Stomach (tissue), 19 donors: ENCODE measurements at places on chromosomes 11 and 22. TPM values are rescaled to one million over a fixed set of nuclear protein-coding genes. Genes with fewer than 3 reads are reported as not detected.

The CDC45 gene
- 1.9 TPM for total RNA-seq

The KCNQ1OT1 gene
- 2.2 TPM for total RNA-seq

The SHISAL1 gene
- total RNA-seq, result 1.0 TPM

The BARX2 gene
- 2.3 TPM for total RNA-seq

The SHANK2 gene
- total RNA-seq, result 88.6 TPM

The CCDC116 gene
- not detected for total RNA-seq

The NAALADL1 gene
- not detected for total RNA-seq

GRCh38 chr11:95700471-95700817 is 89.1 kb downstream of the FAM76B start:
- DNase-seq, result no peak
- H3K4me1 ChIP-seq, result peaks cover 16% of the 10 kb centered on the region
- no peaks in the 10 kb centered on the region for H3K27me3 ChIP-seq
- no peak overlapping the region for H3K4me3 ChIP-seq
- H3K27ac ChIP-seq, result peak overlapping the region; percentile 59
- H3K36me3 ChIP-seq, result no peaks in the 10 kb centered on the region

- no peak for DNase-seq
- peaks cover 14% of the 10 kb centered on the region for H3K36me3 ChIP-seq
- H3K27me3 ChIP-seq, result no peaks in the 10 kb centered on the region
- H3K4me3 ChIP-seq, result no peak overlapping the region
- no peaks in the 10 kb centered on the region for H3K4me1 ChIP-seq
- H3K27ac ChIP-seq, result no peak overlapping the region
Observed at GRCh38 chr11:110113505-110113904, 20.3 kb downstream of the ZC3H12C start.

GRCh38 chr11:35343033-35343598 is 76.2 kb downstream of the SLC1A2 start:
- H3K27me3 ChIP-seq, result no peaks in the 10 kb centered on the region
- no peaks in the 10 kb centered on the region for H3K4me1 ChIP-seq
- DNase-seq, result no peak
- no peak overlapping the region for H3K27ac ChIP-seq
- H3K4me3 ChIP-seq, result no peak overlapping the region

DNA sequence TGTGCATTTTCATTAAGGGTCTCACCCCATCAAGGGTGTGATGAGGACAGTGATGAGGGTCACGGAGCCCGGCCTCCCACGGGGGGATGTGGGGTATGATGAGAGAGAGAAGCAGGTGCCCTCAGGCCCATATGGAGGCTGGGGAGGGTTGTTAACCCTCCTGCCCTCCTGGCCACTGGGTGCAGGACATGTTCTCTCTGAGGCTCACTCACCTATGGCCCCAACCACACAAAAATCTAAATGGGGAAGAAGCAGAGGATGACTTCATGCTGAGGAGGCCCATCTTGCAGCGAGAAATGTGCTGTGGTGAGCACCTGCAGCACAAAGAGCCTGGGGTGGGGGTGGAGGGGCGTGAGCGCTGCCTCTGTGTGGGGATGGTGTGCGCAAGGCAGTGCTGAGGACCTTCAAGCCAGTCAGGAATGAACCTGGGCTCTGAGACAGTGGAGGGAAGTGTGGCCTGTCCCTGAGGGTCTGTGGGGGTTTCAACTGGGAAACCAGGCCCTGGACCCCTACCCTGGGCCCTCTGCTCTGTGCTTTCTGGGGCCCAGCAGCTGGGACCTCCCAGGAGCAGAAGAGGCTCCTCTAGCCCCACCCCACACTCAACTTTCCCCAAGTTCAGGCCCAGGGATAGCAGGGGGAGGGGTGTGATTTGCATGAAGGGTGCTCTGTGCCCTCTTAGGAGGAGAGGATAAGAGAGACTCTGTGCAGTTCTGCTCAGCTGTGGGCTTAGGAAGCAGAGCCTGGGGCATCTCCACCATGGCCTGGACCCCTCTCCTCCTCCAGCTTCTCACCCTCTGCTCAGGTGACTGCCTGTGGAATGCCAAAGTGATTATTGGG is 43.0 kb upstream of the TOP3B start:
- DNase-seq, result no peak
- no peaks in the 10 kb centered on the region for H3K4me1 ChIP-seq
- no peaks in the 10 kb centered on the region for H3K27me3 ChIP-seq
- no peaks in the 10 kb centered on the region for H3K36me3 ChIP-seq

DNA sequence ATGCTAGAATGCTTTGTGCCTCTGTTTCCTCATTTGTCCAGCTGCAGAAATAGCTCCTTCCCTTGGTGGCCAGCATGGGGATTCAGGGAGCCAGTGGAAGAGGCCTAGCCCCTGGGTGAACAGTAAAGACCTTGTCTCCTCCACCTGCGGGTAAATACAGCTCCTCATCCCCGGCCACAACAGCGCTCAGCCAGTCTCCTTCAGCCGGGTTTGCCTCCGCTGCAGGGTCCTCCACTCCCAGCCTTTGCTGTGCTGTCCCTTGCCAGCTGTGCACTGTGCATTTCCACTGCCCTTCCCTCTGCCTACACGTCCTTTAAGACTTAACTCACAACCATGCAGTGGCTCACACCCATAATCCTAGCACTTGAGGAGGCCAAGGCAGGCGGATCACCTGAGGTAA is 1.5 kb upstream of the CDC42EP1 start:
- DNase-seq, result no peak
- H3K27me3 ChIP-seq, result no peaks in the 10 kb centered on the region
- peaks cover 64% of the 10 kb centered on the region for H3K4me1 ChIP-seq
- H3K36me3 ChIP-seq, result no peaks in the 10 kb centered on the region
- peak overlapping the region; percentile 99 for H3K27ac ChIP-seq
- H3K4me3 ChIP-seq, result no peak overlapping the region

DNA sequence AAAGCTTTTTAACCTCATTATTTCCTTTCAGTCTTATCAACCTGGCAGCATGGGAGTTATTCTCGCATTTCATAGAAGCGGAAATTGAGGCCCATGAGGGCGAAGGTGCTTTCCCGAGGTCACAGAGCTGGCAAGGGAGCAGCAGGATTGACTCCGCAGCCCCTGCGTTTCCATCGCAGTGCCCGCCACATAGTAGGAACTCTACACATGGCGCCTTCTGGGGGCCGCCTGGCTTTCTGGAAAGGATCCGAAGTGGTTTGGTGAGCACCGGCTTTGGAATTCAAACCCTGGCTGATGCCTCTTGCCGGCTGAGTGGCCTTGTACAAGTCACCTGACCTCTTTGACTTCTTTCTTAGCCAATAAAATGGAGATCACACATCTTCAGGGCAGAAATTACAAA is 93.4 kb downstream of the CEP164 start:
- H3K27ac ChIP-seq, result no peak overlapping the region
- DNase-seq, result peak; percentile 22
- H3K4me1 ChIP-seq, result peaks cover 2% of the 10 kb centered on the region
- H3K36me3 ChIP-seq, result no peaks in the 10 kb centered on the region
- no peaks in the 10 kb centered on the region for H3K27me3 ChIP-seq
- no peak overlapping the region for H3K4me3 ChIP-seq

GRCh38 chr11:66907751-66908630 is 50.2 kb downstream of the PC start:
- no peak for DNase-seq
- no peaks in the 10 kb centered on the region for H3K27me3 ChIP-seq
- H3K27ac ChIP-seq, result no peak overlapping the region
- peaks cover 12% of the 10 kb centered on the region for H3K4me1 ChIP-seq

GRCh38 chr22:16586170-16586569 is 6.4 kb downstream of the CCT8L2 start:
- no peak for DNase-seq
- H3K4me3 ChIP-seq, result no peak overlapping the region
- no peaks in the 10 kb centered on the region for H3K36me3 ChIP-seq

DNA sequence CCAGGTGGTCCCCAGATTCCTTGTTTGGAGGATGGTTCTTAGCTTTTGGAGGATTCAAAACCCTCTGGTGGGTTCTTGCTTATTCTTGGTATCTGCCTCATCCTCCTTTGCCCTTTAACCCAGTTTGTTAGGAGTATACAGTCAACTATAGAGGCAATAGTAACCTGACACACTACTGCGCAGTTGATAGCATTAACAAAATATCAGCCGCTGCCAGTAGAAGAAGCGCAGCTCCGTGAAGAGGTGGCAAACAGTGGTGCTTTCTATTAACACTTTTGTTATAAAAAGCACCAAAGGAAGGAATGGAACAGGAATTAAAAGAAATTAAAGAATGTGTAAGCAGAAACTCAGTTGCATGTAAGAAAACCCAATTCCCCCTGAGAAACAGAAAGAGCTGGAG is 29.3 kb downstream of the SLC22A25 start:
- no peaks in the 10 kb centered on the region for H3K36me3 ChIP-seq
- H3K27ac ChIP-seq, result no peak overlapping the region
- DNase-seq, result no peak
- H3K27me3 ChIP-seq, result no peaks in the 10 kb centered on the region

- no peaks in the 10 kb centered on the region for H3K36me3 ChIP-seq
- H3K27ac ChIP-seq, result no peak overlapping the region
- H3K4me1 ChIP-seq, result no peaks in the 10 kb centered on the region
- no peak for DNase-seq
Observed at GRCh38 chr22:32987081-32987631, 71.0 kb downstream of the SYN3 start.

DNA sequence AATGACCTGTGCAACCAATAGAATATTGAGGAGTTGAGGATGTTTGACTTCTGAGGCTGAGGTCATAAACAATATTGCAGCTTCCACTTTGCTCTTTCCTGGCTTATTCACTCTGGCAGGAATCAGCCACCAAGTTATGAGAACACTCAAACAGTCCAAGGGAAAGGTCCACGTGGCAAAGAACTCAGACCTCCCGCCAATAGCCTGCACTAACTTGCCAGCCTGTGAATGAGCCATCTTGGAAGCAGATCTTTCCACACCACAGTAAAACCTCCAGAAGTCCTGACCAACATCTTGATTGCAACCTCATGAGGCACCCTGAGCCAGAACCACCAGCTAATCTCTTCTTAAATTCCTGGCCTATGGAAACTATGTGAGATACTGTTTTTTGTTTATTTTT is 22.7 kb upstream of the PICALM start:
- no peak for DNase-seq
- H3K27ac ChIP-seq, result no peak overlapping the region
- H3K4me1 ChIP-seq, result peaks cover 12% of the 10 kb centered on the region
- H3K4me3 ChIP-seq, result no peak overlapping the region
- H3K27me3 ChIP-seq, result no peaks in the 10 kb centered on the region
- no peaks in the 10 kb centered on the region for H3K36me3 ChIP-seq

DNA sequence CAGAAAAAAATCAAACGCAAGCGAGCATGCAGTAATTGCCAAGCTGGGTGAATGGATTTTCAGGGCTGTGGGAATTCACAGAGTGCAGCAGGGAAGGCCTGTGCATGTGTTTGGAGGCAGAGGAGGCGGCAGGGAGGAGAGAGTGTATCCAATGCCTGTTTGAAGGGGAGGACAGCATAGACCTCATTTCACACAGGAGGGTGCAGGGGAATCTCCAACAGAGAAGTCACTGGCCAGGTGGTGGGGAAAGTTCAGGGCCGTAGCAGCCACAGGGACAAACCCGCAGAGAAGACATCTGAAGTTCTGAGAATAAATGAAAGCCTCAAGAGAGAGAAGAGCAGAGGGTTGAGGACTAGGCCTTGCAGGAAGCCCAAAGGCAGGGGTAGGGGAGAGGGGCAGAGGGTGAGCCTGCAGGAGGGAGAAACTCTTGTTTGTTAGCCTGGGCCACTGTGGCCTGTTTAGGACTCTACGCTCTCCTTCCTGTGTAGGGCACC is 19.2 kb upstream of the KDM2A start:
- H3K36me3 ChIP-seq, result no peaks in the 10 kb centered on the region
- no peaks in the 10 kb centered on the region for H3K27me3 ChIP-seq
- H3K27ac ChIP-seq, result no peak overlapping the region
- DNase-seq, result no peak
- peaks cover 5% of the 10 kb centered on the region for H3K4me1 ChIP-seq

GRCh38 chr11:134041791-134042696 is 26.8 kb upstream of the JAM3 start:
- H3K27me3 ChIP-seq, result peaks cover 2% of the 10 kb centered on the region
- peak; percentile 64 for DNase-seq

DNA sequence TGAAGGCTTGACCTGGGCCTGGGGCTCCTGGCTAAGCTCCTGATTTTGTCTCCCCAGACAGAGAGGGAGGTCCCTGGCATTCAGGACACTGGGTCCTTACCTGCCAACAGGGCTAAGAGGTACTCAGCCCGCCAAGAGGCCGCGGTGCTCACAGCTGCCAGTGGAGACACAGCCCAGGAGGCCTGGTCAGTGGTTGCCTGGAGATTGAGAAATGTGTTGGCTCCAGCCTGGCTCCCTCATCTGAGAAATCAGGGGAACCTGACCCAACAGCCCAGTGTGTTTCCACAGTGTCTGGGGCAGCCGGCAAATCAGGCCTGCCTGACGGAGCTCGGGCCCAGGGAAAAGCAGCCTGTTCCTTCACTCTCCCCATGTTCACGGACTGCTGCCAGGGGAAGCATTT is 79.4 kb upstream of the NAV2 start:
- H3K36me3 ChIP-seq, result no peaks in the 10 kb centered on the region
- no peak overlapping the region for H3K27ac ChIP-seq
- no peaks in the 10 kb centered on the region for H3K27me3 ChIP-seq
- H3K4me1 ChIP-seq, result peaks cover 9% of the 10 kb centered on the region
- peak; percentile 46 for DNase-seq

GRCh38 chr11:72886619-72887018 is 72.4 kb downstream of the ATG16L2 start:
- no peaks in the 10 kb centered on the region for H3K27me3 ChIP-seq
- no peak for DNase-seq
- peaks cover 61% of the 10 kb centered on the region for H3K36me3 ChIP-seq
- H3K4me3 ChIP-seq, result no peak overlapping the region
- no peak overlapping the region for H3K27ac ChIP-seq

DNA sequence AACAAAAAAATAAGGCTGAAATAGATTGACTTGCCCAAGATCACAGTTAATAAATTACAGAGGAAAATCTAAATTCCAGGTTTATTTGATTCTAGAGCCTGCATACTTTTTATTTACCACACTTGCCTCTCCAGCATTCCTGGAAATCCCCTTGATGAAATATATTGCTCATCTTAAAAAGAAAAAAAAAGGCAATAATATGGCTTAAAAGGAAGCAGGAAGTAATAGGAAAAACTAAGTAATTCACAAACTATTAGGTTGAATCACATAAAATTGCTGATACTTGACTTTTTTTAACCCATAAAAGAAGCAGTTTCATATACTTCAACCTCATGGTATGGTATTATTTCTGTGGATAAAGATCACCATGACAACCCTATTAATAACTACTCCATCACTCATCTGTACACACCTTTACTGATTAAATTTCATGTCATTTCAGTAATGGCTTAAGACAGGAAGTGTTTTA is 52.9 kb downstream of the COPB1 start:
- no peak overlapping the region for H3K4me3 ChIP-seq
- H3K4me1 ChIP-seq, result no peaks in the 10 kb centered on the region
- no peaks in the 10 kb centered on the region for H3K27me3 ChIP-seq
- no peak overlapping the region for H3K27ac ChIP-seq
- DNase-seq, result no peak
